Stimulated activated CD4-positive, alpha-beta T cell treated with anti-CD3 and anti-CD28 coated beads, Interleukin-1b, Interleukin-23, amount 100 ng/mL, for 1 hour (primary cell): ENCODE measurements at places on chromosomes 6 and 20.

DNA sequence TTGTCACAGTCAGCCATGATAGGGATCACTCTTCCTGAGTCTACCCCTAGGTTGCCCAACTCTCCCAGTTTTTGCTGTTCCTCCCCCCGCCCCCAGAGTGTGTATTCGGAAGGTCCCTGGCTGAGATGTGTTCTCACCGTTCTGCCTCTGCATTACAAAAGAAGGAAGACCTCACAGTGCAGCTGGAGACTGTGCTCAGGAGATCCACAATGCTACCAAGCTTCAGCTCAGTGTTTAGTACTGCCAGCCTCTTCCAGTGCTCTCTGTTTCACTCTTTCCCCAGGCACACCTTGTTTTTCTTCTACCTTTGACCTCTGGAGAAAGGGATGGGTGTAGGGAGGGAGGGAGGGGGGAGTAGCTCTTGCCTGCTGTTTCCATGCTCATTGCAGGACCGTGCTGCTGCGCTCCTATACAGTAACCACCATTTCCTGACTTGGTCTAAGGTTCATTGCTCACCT lies 13.4 kb upstream of the MOCS1 start:
- DNase-seq, result no peak

GRCh38 chr20:4069751-4070150 lies 54.4 kb upstream of the RNF24 start:
- no peak for DNase-seq

DNA sequence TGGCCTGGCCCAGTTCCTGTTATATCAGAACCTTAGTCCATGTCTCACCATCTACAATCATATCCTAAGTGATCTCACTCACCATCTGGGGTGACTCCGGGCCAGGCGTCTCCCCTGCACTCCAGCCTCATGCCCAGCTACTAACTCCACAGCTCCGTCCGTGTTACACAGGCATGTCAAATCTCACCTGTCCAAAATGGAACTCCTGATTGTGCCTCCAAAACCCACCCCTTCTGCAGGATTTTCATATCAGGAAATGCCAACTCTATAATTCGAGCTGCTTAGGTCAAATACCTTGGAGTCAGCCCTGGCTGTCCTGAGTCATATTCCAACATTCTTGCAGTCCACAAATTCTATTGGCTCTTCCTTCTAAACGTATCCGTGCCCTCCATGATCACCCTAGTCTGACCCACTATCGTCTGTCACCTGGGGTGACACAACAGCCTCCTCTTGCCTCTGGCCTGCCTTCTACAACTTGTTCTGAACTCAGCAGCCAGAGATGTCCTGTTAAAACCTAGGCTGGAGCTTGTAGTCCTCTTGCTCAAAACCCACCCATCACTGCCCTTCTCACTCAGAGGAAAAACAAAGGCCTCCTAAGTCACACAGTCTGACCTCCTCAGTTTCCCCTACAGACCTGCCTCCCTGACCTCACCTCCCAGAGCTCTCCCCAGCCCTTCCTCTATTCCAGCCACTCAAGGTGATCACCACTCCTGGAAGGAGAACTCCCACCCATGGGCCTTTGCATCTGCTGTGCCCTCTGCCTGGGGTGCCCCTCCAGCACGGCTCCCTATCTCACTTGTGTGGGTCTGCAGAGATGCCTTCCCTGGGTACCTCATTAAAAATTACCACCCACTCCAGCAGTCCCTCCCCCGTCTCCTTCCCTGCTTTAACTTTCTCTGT lies 85.3 kb upstream of the SIRPA start:
- no peak for DNase-seq

DNA sequence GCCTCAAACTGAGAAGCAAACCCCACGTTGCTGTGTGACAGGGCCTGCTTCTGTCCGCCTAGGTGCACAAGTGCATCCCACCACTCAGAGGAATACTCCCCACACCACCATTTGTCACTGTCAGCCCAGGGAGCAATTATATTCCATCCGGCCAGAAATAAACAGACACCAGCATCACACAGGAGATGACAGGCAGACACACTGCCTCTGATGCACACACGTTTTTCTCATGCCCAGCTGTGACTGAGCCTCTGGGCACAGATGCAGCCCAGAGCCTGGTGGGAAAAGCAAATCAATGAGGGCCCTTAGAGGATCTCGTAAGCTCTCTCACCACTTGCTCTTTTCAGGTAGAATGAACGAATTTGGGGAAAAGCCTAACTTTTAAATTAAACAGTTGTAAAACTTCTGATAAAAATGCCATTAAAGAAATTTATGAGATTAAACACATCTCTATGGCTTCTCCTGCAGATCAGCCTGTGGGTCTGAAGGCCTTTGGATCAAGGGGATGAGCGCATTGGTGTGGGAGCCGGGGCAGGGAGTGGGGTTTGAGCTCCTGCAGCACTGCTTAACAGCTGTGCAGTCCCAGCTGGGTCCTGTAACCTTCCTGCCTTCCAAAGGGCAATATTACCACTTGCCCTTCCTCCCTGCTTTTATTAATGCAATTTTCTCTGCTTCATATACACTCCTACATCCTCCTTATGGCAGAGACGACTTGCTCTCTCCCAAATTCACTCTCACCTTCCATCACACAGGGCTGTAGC lies 624.3 kb downstream of the PTPRT start:
- no peak for DNase-seq

GRCh38 chr6:104613416-104614001 lies 246.2 kb downstream of the HACE1 start:
- DNase-seq, result no peak

DNA sequence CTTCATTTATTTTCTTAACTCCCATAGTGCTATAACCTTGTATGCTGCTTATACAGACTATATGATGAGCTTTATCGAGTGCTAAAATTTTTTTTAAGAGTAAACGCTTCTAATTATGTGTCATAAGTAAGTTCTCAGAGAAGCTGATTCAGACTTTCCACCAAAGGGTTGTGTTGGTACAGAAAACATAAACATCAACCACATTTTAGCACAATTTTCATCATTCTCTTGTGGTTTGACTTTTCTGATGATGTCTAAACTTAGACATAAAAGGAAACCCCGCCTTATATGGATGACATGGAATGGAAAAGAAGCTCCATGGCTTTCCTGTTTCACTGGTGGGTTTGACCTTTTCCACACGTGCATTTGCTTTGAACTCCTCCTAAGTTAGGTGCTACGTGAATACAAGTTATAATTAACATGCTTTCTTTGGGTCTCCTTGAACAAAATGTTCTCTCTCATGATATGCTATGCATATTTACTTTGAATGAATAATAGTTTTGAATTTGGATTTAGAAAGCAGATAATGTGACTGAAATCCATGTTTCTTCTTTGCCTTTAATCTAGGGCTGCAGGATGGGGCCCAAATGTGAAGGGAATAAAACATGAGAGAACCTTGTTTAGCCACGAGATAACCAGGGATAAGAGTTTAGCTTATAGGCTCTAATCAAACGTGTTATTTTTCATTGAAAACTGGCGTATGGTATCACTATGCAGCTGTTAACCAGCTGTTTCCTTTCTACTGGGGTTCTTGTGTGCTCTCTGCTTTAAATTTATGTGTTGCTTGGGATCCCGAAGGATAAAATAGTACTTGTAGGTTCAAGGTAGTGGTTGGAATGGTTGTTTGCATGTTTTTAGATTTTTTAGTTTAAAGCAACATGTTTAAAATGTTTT lies 127.1 kb upstream of the AHI1 start:
- no peak for DNase-seq
